NCI-H1092 (cell line): ENCODE measurements at places on chromosomes 12 and 14.

DNA sequence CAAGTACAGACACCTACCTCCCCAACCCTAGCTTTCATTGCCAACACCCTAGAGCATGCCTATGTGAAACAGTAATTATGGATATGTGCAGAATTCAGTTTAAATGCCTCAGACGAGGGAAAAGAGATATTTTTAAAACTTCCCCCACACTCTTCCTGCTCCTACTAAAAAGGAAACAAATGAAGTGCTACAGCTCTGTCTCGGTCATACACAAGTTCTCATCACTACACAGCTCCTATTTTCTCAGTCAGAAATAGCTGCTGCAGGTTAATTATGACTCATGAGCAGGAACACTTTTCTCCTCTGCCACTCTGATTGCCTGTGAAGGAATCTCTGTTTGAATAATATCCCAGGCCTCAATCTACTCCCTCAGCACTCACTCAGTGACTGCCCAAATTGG, 703.6 kb upstream of the FLRT2 start:
- no peak for DNase-seq

DNA sequence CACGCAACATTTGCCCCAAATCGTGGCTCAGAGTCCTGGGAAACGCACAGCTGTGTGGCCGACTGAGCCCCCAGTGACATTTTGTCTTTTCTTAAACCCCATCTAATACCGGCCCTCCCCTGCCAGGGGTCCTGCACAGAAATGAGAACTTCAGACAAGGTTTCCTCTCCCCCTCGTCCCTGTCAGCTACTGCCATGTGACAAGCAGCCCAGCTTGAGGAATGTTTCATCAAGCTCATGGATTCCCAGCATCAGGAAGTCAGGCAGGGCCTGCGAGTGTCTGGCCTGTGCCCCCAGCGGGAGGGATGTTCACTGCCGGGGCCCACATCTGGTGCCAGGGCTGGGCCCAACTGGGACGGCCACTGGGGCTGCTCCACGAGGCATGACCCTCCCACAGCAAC, 15.9 kb downstream of the MMP17 start:
- DNase-seq: no peak

- no peak for DNase-seq
These were observed 1.6 kb downstream of the CDH24 start for GRCh38 chr14:23055621-23056144.

DNA sequence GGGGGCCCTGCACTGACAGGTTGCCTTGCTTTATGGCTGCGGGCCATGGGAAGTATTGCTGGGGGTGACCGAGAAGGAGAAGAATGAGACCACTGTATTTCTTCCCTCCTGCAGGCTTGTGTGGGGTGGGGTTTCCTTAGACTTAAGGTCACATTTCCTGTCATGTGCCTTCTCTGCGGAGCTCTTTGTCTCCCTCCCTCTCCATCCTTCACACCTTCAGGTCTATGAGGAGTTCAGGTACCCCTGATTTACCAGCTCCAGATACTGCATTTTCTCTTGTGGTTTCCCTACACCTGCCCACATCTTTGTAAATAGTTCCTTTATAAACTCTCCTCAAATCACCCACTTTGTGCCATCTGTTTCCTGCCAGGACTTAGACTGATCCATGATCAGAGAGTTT, 3.6 kb downstream of the FNTB start:
- no peak for DNase-seq

- DNase-seq: no peak
These were observed 4.0 kb downstream of the AP1G2 start for GRCh38 chr14:23563473-23564180.

GRCh38 chr14:65453807-65454480, 41.4 kb downstream of the FUT8 start:
- DNase-seq: no peak
